Mammary epithelial cell (primary cell): ENCODE measurements at places on chromosomes 4 and X.

DNA sequence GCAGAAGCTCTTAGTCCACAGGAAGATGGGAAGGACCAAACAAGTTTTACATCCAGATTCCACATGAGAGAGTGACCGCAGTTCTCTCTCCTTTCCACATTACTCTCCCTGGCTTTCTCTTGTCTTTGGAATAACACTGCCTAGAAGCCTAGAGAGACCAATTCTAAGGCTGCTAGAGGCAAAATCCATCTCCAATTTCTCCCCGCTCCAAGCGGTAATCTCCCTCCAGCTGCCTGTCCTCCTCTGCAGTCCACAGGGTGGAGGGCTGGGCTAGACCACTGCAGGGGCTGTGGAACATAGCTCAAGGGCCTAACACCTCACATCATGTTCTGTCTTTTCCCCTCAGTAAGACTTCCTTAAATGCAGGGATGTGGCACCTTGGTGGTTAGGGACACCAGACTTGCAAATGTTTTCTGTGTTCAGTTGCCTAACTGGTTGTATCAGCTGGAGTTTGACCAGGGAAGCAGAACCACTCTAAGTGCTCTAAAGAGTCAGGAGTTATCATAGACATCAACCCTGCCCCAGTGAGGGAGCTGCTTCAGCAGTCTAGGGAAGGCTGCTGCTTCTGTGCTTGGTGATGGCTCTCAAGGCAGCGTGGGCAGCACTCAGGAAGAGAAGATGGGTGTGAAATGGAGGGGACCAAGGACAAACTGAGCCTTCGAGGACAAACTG is 423.1 kb downstream of the BCOR start:
- no peak for DNase-seq

- DNase-seq = no peak
Observed at GRCh38 chrX:15816886-15817285, 26.6 kb downstream of the ZRSR2 start.

DNA sequence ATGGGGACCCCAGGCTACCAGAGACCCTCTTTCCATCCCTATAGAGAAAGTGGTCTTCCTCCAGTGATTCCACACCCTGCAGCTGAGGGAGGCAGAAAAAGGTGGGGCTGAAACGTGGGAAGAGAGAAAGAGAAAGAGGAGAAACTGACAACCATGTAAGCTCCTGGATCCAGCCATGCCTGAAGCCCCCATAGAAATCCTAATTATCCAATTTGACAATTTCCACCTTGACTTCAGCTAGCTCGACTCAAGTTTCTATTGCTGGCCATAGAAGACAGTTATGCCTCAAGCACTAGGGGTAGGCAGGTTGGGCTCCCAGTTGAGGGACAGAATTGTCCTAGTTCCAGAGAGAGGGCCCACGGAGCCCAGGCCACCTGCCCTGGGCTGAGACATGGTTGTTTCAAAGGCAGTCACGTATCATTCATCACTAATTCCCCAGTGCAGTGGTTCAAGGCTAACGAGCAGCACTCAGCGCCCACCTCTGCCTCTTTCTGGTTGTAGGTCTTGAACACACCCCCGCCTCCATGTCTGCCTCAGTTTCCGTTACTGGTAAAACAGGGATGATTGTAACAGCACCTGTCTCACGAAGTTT is 39.8 kb upstream of the ASMTL start:
- DNase-seq = no peak

GRCh38 chr4:1179976-1180375 is 7.6 kb upstream of the SPON2 start:
- DNase-seq = no peak

GRCh38 chrX:54177306-54177705 is 5.7 kb downstream of the FAM120C start:
- no peak for DNase-seq

DNA sequence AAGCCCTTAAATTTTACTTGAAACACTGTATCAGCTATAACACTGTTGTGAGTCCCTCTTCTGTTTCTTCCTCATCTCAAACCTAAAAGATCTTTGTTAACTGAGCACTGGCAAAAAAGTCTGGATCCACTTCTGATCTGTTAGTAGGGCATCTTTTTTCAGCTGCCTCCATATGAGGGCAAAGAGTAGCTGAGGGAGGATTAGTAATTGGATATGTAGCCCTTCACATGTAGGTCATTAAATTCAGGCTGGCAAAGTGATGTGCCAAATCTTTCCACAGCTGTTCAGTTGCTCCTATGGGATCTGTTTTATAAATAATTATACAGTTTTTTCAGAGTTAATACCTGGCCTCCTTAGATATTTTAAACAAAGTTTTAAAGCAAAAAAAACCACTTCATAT is 1.1 kb upstream of the TRMT10A start:
- no peak for DNase-seq
